ENCODE measurements at places on chromosomes 7 and 10.

DNA sequence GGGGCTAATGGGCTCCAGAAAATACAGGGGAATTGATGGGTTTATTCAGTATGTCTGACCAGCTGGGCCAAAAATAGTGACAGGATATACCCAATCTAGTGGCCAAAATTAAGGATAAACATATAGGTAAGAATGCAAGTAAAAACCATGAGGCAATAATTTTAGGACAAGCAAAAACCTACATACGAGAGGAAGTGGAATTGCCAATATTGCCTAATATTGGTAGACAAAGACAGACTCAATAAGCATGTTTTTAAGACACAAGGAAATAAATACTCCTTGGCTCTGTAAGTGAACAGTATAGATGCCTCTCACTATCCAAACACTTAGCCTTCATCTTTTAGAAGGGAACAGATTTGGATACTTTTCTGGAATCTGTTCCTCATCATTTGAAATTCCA is 51.0 kb downstream of the ATXN7L1 start:
- no peak for DNase-seq

DNA sequence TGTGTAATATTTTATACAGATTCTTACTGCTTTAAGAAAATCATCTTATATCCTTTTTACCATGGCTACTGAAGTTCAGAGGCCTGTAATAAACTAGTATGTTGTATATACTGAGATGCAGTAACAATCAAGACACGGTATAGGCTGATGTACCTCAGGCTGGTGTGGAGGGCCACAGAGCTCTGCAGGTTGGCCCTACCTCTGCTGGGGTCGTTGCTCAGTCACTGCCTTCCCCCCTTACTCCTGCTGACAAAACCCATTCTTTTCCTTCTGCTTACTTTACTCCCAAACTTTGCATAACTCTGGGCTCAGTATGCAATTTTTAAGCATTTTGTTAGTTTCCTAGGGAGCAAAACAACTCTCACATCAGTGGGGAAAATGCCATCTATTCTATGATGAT is 200.1 kb upstream of the FOXP2 start:
- no peak for DNase-seq

DNA sequence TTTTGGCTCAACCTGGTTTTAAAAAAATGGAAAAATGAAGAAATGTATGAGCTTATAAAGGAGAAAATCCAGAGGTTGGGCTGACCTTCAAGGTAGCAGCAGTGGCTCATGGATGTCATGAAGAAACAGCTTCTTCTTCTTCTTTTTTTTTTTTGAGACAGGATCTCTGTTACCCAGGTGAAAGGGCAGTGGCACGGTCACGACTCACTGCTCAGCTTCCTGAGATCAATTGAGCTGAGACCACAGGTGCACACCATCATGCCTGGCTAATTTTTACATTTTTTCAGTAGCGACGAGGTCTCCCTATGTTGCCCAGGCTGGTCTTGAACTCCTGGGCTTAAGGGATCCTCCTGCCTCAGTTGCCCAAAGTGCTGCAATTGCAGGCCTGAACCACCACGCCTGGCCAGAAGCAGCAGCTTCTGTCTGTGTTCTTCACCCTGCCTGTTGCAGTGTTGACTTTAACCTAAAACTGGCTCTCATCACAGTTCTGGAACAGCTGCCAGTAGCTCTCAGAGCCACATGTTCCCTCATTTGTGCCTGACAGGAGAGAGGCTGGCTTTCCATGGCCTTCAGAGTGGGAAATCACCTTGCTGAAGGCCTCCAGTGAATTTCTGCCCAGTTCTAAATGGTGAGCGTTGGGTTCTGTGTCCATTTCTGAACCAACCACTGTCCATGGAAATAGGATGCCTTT is 117.7 kb downstream of the PFKFB3 start:
- no peak for DNase-seq

- DNase-seq: no peak
Measured at GRCh38 chr10:71561003-71561574, 158.5 kb downstream of the C10orf105 start.

DNA sequence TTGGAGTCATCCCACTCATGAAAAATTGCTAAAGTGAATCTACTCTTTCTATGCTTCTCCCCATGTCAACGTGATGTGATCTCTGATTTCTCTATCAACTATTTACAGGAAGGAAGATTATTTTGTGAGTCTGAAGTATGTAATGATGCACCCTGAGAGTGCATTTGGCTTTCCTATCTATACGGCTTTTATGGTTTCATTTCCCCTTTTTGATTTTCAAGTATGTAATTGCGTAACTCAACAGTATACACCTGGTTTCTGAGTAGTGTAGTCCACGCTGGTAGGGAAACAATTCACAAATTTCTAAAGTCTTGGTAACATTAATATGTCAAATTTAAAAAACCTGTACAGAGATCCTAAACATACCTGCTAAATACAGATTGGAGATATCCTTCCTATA is 194.7 kb upstream of the SEMA3A start:
- no peak for DNase-seq

- DNase-seq: no peak
Measured at GRCh38 chr7:166338-167060, 25.9 kb upstream of the FAM20C start.

DNA sequence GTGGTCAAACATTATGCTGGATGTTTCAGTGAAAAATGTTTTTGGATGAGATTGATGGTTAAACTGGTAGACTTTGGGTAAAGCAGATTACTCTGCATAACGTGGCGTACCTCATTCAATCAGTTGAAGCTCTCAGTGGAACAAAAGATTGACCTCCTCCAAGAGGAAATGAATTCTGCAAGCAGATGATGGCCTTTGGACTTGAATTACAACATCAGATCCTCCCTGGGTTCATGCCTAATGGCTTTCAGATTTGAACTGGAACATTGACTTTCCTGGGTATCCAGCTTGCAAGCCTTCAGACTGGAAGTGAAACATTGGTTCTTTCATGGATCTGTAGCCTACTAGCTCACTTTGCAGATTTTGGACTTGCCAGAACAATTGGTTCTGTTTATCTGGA is 169.3 kb upstream of the MALRD1 start:
- no peak for DNase-seq

- no peak for DNase-seq
Measured at GRCh38 chr7:67655168-67655567, 658.5 kb downstream of the TYW1 start.

- no peak for DNase-seq
Measured at GRCh38 chr7:79786187-79786586, 332.7 kb upstream of the MAGI2 start.

DNA sequence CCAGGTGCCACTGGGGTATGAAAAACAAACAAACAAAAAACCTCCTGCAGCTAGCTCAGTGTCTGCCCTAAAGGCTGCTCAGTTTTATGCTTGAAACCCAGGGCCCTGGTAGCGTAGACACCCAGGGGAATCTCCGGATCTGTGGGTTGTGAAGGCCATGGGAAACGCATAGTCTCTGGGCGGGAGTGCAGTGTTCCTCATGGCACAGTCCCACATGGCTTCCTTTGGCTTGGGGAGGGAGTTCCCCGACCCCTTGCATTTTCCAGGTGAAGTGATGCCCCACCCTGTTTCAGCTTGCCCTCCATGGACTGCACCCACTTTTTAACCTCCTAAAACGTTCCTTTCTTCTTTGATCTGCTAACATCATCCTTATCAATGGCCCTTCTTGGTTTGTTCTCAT is 56.0 kb downstream of the AHR start:
- DNase-seq: no peak

- DNase-seq: no peak
Measured at GRCh38 chr7:138478499-138478908, 18.4 kb downstream of the TRIM24 start.

- DNase-seq: peak; percentile 37
Measured at GRCh38 chr7:50679218-50680007, 103.3 kb downstream of the GRB10 start.

DNA sequence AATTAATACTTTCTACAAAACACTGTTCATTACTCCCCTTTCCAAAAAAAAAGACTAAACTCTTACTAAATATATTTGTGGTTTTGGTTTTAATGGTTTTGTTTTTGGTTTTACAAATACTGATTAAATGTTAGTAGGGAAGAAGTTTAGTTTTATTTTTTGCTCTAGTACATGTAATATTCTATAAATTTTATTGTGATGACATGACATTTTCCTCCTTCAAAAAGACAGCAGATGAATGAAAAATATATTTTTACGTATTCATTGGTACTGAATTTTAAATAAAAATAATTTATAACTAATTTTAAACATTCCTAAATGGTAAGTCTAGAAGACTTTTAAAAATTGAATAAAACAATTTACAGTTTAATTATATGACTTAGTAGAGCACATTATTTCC is 512.9 kb downstream of the GFRA1 start:
- no peak for DNase-seq

DNA sequence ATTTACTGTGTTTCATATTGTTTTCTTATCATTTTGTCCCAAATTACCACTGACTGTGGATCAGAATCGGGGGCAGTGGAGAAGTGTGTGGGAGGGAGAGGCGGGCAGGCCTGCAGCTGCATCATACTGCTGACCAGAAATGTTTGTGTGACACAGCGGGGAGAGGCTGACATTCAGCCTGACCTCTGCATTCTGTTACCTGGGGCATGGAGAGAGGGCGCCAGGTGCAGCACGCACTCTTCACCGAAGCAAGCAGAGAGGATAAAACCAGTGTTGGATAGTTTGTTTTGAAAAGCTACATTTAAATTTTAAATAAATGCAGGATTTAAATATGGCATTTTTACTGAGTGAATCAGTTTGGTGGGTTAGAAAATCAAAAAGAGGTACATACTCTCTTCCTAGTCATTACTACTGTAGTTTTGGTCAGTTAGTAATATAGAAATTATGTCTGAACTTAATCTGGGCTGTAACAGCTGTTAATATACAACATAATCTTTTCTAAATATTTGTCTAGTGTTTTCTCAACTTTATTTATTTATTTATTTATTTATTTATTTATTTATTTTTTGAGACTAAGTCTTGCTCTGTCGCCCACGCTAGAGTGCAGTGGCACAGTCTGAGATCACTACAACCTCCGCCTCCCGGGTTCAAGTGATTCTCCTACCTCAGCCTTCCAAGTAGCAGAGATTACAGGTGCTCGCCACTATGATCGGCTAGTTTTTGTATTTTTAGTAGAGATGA is 8.8 kb upstream of the STMP1 start:
- DNase-seq: no peak

GRCh38 chr10:129689671-129690071 is 222.6 kb downstream of the MGMT start:
- no peak for DNase-seq

GRCh38 chr10:83012866-83013265 is 1126.4 kb upstream of the GHITM start:
- no peak for DNase-seq

GRCh38 chr7:18958627-18959026 is 158.8 kb downstream of the TWIST1 start:
- no peak for DNase-seq

DNA sequence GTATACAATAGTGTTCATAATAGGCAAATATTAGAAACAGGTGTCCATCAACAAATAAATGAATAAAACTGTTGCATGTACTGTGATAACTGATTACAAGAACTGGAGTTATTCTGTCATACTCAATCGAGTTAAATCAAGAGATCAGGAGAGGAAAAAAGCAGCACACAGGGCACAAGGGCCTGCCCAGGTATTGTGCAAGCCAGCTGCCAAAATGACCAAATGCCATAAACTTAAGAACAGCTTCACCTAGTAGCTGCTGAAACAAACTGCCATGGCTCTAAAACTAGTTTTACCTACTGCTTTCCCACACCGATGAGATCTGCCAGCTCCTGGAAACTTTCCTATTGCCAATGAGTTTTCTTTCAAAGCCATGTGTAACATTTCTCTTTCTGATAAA is 12.2 kb downstream of the GSAP start:
- no peak for DNase-seq

- DNase-seq: peak; percentile 51
Measured at GRCh38 chr7:21945454-21946221, at the start of gene CDCA7L. Gene CDCA7L, minus strand, starts transcription at chr7:21945899. Its CDS starts 95 bp downstream, at chr7:21945804.

DNA sequence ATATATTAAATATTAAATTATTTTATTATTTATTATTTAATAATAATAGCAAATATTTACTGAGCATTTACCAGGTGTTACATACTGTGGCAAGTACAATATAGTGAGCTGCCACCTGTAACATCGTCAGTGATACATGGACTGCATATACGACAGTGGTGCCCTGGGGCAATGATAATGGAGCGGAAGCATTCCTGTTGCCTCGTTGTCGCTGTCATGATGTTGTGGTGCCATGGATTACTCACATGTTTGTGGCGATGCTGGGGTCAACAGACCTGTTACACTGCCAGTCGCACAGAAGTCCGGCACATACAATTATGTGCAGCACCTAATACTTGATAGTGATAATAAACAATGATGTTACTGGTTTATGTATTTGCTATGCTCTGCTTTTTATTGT is 20.6 kb downstream of the CAMK1D start:
- DNase-seq: no peak

DNA sequence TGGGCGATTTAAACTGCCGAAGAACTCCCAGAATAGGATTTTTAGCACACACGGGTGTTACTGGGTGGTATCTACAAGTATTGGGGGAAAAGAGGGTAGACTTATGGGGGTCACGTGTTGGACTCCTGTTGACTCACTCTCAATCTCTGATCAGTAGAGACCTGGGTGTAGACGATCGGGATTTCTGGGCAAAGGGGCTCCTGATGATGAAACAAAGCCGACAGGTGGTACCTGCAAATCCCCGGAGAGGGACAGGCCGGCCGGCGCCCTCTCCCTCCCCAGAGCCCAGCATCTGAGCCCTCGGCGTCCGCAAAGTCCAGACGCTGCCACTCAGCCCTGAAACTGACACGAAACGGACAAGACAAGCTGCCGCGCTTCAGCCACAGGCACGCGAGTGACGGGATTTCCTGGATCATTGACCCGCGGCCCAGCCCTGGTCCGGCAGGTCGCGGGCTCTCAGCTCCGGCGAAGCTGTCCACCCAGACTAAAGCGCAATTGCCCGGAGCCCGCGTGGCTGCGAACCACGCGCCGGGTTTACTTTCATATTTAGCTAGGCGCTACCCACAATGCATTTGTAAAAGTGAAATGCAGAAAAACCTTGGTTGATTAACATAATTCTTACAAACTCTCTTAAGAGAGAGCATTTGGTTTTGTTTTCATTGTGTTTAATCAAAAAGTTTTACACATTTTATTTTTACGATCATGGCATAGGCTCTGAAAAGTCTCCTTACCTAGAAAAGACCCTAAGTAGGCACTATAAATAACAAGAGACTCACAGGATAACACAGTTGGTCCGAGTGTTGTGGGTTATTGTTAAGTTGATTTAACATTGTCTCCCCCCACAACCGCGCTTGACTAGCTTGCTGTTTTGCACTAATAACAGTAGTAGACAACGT is 56.9 kb upstream of the EZH2 start:
- peak; percentile 25 for DNase-seq

DNA sequence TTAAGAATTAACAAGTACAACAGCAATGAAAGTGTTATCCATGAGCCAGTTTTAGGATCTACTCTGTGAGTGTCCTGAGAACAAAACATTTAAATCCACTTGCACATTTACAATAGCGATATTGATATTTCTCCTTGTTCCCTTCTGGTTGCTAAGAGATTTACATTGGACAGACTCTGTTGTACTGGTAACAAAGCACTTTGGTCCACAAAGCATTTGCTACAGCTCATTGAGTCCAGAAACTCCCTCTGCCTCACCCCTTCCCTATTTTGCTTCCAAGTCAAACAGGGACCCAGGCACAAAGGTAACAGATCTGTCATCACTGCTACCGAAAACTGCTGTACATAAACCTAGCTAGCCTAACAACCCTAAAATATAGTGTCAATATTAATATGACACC is 2.1 kb downstream of the ANK3 start:
- no peak for DNase-seq

All from D721Med (cell line).